ENCODE measurements at places on chromosomes 1 and 21. TPM values are rescaled to one million over a fixed set of nuclear protein-coding genes. Genes with fewer than 3 reads are reported as not detected.

The SLC9C2 gene
- total RNA-seq, result not detected

The CFAP141 gene
- total RNA-seq, result not detected

The SEMA4A gene
- 3.5 TPM for total RNA-seq

The NES gene
- total RNA-seq, result 2.5 TPM

The FCN3 gene
- total RNA-seq, result 87.3 TPM

The KIF14 gene
- total RNA-seq, result 8.8 TPM

The CLIC6 gene
- 0.05 TPM for total RNA-seq

The CRP gene
- 103 TPM for total RNA-seq

The NCAM2 gene
- 0.51 TPM for total RNA-seq

The S100A14 gene
- 4.4 TPM for total RNA-seq

The KRTAP26-1 gene
- total RNA-seq, result not detected

The NTRK1 gene
- total RNA-seq, result 0.17 TPM

The SHE gene
- 7.5 TPM for total RNA-seq
